LNCaP clone FGC (cell line): ENCODE measurements at places on chromosomes 12 and 14.

GRCh38 chr12:16218234-16218633 lies 59.3 kb downstream of the SLC15A5 start:
- no peak for DNase-seq

- no peak for DNase-seq
Observed at GRCh38 chr14:71300566-71301330, 393.5 kb downstream of the PCNX1 start.

DNA sequence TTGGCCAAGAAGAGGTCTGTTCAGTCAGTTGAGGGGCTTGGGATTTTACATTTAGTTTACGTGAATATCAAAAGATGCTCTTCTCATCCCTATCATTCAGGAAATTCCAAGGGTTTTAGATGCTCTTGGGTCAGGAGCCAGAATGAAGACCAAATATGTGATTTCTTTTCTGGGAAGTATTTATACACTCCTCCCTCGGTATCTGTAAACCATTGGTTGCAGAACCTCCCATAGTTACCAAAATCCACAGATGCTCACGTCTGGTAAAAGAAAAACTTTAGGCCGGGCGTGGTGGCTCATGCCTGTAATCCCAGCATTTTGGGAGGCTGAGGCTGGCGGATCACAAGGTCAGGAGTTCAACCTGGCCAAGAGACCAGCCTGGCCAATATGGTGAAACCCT lies 75.9 kb downstream of the TNFAIP2 start:
- no peak for DNase-seq

- no peak for DNase-seq
Observed at GRCh38 chr12:62943779-62944395, 8.9 kb upstream of the PPM1H start.

- DNase-seq = no peak
Observed at GRCh38 chr14:81222126-81222525, 1.4 kb upstream of the GTF2A1 start.

- DNase-seq = no peak
Observed at GRCh38 chr14:100544506-100545141, 42.6 kb downstream of the BEGAIN start.

DNA sequence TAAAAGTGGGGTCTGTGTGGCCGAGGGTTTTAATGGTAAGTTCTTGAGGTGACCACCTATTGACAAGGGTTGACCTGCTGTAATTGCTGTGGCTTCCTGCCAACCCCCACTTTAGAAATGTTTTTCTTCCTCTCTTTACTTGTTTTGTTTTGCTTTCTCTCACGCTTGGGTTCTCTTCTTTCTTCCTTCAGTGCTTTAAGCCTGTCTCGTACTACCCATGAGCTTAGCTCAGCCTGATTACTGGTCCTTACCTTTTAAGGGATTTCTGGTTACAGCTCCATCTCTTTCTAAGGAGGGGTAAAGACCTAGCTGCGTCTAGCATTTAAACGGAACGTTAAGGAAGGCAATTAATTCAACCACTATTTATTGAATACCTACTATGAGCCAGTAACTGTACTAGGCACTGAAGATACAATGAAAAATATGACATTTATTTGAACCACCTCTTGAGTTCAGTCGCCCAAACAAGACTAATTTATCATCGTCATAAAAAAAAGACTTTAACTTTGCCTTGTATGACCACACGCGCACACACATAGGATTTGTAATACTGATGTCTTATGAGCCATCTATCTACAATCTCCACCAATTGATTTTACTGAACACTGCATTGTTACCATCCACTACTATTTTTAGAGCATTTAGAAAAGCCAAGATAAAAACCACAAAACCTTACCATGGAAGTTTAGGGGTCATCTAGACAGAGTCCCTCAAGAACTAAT lies 888 bp upstream of the PPP1R12A start:
- no peak for DNase-seq

GRCh38 chr12:108297895-108298760 lies 41.0 kb downstream of the CMKLR1 start:
- DNase-seq = no peak

- no peak for DNase-seq
Observed at GRCh38 chr12:106582249-106582591, 584 bp upstream of the RFX4 start.

GRCh38 chr14:101198398-101199027 lies 295.0 kb upstream of the RTL1 start:
- no peak for DNase-seq

- no peak for DNase-seq
Observed at GRCh38 chr12:62720661-62721330, 214.2 kb downstream of the PPM1H start.

DNA sequence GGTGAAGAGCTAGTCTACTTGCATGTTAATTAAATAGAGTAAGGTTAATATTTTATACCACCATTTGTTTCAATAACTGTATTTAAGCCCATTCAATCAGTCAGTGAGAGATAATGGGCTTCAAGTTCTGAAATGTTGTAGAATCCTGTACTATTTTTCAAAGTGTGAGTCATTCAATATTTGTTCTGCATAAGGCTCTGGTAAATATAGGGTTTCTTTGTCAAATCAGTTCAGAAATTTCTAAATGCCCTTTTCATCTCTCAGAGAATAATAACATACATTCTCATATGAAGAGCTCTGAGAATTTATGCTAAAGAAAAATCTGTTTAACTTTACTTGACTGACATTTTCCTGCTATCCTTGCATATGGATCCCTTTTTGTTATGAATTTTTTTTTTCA lies 493.3 kb downstream of the TMTC2 start:
- no peak for DNase-seq

DNA sequence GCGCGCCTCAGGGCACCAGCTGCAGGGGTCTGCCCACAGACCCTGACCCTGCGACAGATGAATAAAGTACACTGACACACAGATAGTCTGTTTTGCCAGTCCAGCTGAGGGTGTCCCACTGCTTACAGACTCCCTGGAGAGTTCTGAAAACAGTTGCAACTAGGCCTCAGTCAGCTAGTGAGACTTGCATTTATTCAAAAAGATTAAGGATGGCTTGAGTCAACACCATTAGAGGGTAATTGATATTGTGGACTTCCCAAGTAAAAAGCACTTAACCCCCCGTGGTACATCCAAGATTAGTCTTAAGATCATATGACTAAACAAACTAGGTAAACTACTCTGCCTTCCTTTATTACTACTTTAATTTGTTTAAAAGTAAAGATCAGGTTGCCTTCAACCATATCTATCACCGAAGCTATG lies 11.1 kb upstream of the PSEN1 start:
- DNase-seq = no peak

DNA sequence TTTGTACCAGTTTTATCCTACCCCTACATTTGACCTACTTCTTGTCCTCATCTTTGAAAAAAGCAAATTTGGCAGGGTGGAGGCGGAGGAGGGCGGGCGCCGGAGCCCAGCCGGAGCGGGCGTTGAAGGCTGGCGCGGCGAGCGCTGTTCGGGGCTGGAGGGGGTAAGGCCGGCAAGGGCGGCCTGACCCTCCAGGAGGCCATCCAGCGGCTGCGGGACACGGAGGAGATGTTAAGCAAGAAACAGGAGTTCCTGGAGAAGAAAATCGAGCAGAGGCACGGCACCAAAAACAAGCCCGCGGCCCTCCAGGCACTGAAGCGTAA lies 27.2 kb downstream of the FBXO34 start:
- no peak for DNase-seq

- no peak for DNase-seq
Observed at GRCh38 chr12:11014234-11014633, 8.2 kb downstream of the TAS2R19 start.

GRCh38 chr14:89266754-89267153 lies 150.3 kb downstream of the FOXN3 start:
- no peak for DNase-seq

DNA sequence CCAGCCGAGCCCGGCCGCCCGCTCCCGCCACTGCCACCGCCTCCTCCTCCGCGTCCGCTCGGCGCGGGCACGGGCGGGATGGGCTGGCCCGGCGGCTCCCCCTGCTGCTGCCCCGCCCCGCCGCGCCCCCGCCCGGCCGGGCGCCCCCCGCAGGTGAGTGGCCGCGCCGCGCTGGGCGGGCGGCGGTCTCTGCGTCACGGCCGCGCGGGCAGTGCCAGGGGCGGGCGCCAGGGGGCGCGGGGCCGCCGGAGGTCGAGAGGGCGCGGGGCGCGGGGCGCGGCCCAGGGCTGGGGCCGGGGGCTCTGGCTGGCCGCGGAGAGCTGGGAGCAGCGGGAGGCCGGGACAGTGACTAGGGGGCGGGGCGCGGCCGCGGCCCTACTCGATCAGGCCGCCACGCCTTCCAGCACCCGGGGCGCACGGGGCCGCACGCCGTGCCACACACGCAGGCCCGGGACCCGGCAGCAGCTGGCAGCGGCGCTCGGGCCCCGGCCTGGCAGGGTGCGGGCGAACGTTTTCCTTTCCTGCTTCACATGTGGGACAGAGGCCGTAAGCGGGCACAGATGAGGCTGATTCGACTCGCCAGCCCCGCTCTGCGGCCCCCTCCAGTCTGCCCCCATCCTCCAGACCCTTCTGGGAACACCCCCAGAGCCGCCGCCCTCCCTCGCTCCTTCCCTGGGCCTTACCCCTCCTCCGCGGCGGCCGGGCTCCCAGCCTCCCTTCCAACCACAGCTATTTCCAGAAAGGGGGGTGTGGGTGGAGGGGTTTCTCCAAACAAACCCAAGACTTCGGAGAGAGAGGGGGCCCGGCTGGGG lies 2.4 kb upstream of the TNS2 start:
- no peak for DNase-seq
